Occipital lobe (tissue), 3 donors: ENCODE measurements at places on chromosomes 2 and 18. TPM values are rescaled to one million over a fixed set of nuclear protein-coding genes. Genes with fewer than 3 reads are reported as not detected.

SLC5A7 gene
- 0.94 TPM for total RNA-seq

SMC6 gene
- 29.5 TPM for total RNA-seq

SULT1C4 gene
- 6.6 TPM for total RNA-seq

GRCh38 chr2:44955593-44956392 lies 14.3 kb downstream of the SIX3 start:
- peak; percentile 55 for DNase-seq

DNA sequence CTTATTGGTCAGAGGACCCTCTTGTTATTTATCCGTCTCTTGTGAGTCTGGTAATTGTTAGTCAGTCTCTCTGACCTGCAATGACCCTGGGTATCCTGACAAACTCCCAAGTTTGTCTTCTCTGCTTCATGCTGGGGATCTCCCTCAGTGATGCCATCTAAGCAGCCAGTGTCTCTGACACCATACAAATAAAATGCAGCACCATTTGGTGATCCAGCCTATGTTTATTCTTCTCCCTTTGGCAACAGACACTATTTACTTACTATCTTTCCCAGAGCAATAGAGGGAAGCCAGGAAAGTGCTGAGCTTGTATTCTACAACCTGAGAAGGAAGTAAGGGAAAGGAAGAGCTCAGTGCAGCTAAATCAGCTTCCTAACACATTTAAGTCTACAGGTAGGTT lies 15.9 kb downstream of the SERPINE2 start:
- DNase-seq = no peak

DNA sequence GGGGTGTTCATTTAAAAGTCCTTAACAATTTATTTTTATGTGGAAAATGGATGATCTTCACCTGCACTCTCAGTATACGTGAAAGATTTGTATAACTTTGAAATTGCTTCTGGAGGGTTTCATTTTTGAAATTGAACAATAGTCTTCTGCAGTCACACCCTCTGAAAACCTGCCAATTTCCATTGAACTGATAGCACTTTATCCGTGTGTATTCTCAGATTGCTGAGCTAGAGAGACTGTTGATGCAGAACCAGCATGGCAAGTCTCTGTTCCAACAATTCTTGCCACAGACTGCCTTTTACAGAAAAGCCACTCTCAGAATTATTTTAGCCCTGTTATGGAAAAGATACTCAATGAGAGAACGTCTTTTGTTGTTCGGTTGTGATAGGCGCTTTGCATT lies 6.6 kb upstream of the GULP1 start:
- DNase-seq = no peak

DNA sequence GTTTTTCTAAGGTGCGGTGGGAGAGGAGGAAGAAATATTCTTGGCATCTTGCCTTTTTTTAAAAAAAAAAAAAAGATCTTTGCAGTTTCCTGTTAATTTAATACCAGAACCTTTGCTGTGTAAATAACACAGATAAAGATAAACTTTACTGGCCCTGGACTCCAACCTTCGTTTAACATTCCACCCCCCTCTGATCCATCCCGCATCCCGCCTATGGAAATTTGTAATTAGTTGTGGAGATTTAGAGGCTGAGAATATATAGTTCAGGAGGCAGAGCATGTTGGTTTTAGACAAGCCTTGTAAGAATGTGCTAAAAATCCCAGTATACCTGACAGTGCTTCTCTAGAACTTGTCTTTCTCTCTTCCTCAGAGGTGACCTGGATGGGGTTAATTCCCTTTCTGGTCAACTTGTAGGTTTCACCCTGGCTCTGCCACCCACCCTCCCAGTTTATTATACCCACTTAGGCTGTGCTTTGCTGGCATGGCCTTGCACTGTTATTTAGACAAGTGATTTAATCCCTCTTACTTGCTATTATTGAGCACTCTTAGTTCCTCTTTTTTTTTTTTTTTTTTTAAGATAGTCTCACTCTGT lies 2.9 kb upstream of the C2orf72 start:
- no peak for DNase-seq

- DNase-seq = no peak
Measured at GRCh38 chr2:175792199-175792598, 209.9 kb downstream of the LNPK start.

- DNase-seq = no peak
Measured at GRCh38 chr2:67243919-67244318, 153.2 kb upstream of the ETAA1 start.

- DNase-seq = no peak
Measured at GRCh38 chr2:180056367-180057118, 49.4 kb upstream of the CWC22 start.

- DNase-seq = no peak
Measured at GRCh38 chr2:37500031-37500430, 155.6 kb downstream of the QPCT start.

GRCh38 chr2:9655441-9656269 lies 24.9 kb upstream of the YWHAQ start:
- DNase-seq = no peak

- DNase-seq = no peak
Measured at GRCh38 chr2:119929537-119929936, 83.3 kb upstream of the EPB41L5 start.

DNA sequence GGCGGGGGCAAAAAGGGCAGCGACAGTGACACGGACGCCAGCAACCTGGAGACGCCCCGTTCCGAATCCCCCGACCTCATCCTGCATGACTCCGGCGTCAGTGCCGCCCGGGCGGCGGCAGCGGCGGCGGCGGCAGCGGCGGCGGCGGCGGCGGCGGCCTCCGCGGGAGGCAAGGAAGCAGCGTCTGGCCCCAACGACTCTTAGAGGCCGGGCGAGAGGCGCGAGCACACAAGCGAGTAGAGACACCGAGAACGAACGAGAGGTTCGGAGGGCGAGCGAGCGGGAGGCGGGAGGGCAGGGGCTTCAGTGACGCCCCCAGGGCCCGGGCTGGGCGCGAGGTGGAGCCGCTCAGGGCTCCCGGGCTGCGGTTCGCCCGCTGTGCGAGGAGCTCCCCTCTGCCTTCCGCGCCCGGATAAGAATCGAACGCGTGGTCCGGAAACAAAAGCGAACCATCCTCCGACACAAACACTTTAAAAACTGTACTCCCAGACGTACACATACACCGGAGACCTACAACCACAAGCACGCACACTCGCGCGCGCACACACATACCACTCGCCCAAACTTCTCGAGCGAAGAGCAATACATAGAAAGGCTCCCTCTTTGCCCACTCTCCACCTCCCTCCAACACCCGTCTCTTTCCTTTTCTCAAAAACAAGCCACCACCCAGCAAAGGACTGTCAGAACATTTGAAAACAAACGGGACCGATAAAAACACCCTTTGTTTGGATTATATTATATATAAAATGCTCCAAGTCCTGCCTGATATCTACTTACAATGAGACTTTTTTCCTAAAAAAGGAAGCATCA lies 2.8 kb downstream of the SP9 start:
- no peak for DNase-seq

DNA sequence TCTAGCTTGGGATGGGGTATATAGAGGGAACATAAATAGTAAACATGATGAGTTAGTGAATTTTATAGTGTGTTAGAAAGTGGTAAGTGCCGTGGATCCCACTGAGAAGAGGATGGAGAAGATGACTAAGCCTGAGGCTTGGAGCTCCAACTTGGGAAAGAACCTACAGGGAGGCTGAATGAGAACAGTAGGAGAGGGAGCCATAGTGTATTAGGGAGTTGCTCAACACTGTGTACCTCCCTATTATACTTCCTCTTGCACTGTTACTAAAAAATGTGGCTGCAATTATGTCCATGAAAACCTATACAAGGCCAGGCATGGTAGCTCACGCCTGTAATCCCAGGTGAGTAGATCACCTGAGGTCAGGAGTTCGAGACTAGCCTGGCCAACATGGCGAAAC lies 2.9 kb upstream of the SLC19A3 start:
- DNase-seq = no peak
